ENCODE measurements at places on chromosomes 3 and 15.

DNA sequence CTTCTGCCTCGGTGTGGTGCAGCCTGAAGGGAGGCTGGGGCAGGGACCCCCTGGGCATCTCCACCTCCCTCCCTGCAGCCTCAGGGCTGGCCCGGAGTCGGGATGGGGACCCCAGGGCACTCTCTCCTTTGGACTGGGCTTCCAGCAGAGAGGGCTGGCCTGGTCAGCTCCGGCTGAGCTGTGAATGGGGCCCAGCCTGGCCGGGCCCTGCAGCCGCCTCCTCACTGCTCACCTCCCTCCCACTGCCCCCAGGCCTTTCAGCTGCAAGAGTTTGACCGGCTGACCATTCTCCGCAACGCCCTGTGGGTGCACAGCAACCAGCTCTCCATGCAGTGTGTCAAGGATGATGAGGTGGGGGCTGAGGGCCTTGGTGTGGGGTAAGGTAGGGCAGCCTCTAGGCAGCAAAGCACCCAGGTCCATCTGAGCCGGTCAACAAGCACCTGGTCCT, 36.0 kb downstream of the PSTPIP1 start:
- DNase-seq = peak; percentile 1

DNA sequence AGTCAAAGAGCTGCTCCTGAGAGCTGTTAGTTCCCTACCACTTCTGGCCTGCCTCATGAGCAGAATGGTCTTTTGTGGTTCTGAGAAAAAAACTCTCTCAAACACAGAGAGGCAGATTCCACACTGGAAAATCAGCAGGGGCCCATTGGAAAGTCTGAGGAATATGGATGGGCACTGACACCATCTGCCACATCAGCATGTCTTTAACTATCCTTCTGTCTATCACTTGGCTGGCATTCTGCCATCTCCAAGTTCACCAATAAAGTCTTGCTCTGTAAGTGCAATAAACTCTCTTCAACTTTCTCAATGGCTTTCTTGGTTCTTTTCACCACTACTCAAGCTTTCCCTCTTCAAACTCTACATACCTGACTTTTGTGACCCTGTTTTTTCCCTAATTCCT, 101.3 kb upstream of the GALNT15 start:
- DNase-seq = no peak

DNA sequence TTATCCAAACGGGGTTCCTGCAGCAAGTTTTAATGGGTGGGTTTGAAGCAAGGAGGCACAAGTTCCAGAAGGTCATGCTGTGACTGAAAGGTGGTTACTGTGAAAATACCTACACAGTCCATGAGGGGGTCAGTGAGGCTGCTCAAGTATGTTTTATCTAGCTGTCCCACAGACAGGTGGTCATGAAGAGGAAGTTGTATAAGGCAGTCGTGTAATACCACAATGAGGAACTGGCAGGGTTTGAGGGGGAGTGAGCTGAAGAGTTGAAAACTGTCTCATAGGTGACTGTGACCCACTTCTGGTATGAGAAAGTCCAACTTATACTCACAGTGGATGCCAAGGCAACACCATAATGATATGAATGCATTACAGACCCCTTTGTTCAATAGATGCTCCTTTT, 856.8 kb downstream of the OTOL1 start:
- DNase-seq = no peak

- DNase-seq = no peak
Measured at GRCh38 chr3:159586571-159587202, 401.9 kb upstream of the IL12A start.

DNA sequence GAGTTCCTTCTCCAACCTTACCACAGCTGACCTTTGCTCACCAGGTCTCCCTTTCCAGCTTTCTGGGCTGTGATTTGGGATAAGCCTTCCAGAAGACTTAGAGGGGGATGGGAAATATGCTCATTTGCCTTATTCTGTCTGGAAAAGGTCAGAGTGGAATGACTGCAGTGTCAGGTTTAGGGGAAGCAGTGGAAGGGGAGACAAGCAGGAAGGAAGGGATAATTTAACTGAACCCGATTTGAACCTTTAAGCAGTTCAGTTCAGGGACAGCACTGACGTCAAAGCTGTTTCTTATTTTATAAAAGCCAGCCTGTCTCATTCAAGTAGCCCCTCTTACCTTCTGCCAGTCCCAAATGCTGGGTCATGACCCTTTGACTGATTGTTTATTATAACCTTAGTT, 418.4 kb upstream of the RARB start:
- DNase-seq = no peak

- DNase-seq = no peak
Measured at GRCh38 chr3:127728417-127729015, 55.8 kb downstream of the ABTB1 start.

DNA sequence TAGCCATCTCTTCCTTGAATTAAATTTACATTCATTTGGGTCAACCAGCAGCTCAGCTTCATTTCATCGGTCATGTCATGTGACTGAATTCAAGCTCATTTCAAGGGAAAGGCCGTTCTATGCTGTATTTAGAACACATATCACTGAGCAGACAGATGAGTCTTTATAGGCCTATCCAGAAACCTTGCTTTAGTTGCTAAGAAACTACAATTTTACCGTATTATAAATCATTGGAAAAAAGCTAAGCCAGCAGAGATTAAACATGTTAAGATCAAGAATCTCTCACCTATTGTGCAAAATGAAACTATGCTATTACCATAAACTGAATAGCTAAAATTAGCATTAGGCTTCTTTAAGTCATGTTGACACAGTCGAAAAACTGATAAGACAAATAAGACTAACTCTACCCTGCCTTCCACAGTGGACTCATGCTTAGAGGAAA, 2.2 kb downstream of the NPTN start:
- DNase-seq = no peak

DNA sequence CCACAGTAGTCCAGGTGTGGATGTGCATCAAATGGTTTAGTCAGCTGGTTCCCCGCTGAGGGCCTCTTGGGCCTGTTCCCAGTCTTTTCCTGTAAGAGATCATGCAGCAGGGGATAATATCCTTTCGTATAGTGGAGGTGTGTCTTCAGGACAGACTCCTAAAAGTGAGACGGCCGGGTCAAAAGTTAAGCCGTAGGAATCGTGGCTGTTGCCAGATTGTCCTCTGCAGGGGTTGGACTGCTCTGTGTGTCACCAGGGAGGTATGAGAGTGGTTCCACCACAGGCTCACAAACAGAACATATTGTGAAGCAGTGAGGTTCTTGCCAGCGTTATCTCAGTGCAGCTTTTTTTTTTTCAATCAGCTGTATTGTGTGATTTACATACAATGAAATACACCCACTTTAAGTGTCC, 95.0 kb downstream of the VGLL4 start:
- no peak for DNase-seq

DNA sequence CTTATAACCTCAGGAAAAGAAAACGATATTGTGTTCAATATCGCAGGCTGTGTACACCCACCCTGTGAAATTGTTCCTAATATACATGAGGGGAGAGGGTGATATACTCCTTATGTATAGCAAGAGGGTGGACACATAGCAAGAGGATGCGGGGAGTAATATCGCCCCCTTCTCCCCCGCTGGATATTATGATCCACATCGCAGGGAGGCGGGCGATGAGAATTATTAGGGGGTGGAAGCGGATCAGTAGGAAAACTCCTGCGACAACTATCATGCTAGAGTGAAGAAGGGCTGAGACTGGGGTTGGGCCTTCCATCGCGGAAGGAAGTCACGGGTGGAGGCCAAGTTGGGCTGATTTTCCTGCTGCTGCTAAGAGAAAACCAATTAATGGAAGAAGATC, 24.9 kb upstream of the BMF start:
- DNase-seq = no peak

- no peak for DNase-seq
Measured at GRCh38 chr3:20488151-20488550, 302.1 kb upstream of the SGO1 start.

- DNase-seq = no peak
Measured at GRCh38 chr3:56054844-56055243, 413.4 kb downstream of the ERC2 start.

DNA sequence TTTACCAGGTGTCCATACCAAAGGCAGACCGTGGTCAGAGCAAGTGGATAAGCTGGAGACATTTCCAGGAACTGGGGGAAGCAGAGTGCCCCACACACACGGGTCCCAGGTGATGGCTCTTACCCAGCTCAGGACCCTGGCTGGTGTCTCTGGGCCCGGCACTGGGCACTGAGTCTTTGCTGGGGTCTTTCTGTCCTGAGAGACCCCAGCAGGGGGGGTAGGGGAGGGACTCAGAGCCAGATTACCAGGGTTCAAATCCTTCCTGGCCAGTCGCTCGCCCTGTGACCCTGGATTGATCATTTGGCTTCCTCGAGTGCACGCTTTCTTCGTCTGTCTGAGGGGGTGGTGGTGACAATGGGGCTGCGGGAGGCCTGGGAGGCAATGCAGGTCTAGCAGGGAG, 95.7 kb downstream of the PLXNA1 start:
- DNase-seq = no peak
